AG04450 (cell line): ENCODE measurements at places on chromosomes 1 and 21. TPM values are rescaled to one million over a fixed set of nuclear protein-coding genes. Genes with fewer than 3 reads are reported as not detected.

The CFAP141 gene
- not detected in 2 replicates for polyA plus RNA-seq

DNA sequence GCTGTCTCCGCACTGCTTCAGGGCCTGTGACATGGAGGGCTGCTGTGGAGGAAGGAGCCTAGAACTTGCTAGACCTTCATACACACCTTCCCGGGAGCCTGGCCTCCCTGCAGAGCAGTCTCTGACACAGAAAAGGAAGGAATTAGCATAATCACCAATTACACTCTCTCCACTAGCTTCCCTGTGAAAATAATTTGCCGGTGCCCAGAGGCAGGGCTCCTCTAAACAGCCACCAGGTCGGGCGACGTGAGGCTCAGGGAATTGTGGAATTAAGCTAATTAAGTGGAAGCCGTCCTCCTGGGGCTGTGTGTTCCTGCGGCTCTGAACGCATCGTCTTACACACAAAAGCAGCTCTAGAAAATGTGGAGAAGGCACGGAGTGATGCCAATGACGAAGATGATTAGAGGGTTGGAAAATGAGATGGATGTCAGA, 82.6 kb downstream of the NENF start:
- no peak for DNase-seq

- DNase-seq: no peak
Measured at GRCh38 chr1:175600721-175601440, 142.5 kb downstream of the TNR start.

GRCh38 chr1:192832492-192832891, 23.7 kb downstream of the RGS2 start:
- no peak for DNase-seq

DNA sequence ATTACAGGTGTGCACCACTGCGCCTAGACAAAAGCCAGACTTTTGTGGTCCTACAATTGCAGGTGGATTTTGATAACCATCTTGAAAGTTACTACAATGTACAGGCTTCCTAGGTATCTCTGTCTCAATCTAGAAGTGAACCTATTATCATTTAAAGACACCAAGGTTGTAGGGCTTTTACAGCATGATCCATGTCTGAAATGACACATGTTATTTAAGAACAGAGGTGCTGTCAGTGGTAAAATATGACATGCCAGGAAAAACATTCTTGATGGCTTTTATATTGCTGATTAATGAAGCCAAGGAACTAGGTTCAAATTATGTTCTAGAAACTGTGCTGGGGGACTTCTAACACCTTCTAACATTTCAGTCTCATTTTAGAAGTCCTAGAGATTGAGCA, 253.1 kb downstream of the SDCCAG8 start:
- no peak for DNase-seq

GRCh38 chr1:16187748-16188401, 24.6 kb downstream of the ARHGEF19 start:
- peak; percentile 58 for DNase-seq
